ENCODE measurements at places on chromosomes 5 and 9.

- no peak for DNase-seq
Observed at GRCh38 chr9:2059274-2059929, 44.3 kb downstream of the SMARCA2 start.

GRCh38 chr9:122219856-122220672 lies 8.7 kb downstream of the LHX6 start:
- DNase-seq = no peak

- DNase-seq = no peak
Observed at GRCh38 chr9:105647595-105648349, 14.5 kb upstream of the TAL2 start.

GRCh38 chr5:134545070-134545868 lies 19.8 kb downstream of the JADE2 start:
- peak; percentile 57 for DNase-seq

DNA sequence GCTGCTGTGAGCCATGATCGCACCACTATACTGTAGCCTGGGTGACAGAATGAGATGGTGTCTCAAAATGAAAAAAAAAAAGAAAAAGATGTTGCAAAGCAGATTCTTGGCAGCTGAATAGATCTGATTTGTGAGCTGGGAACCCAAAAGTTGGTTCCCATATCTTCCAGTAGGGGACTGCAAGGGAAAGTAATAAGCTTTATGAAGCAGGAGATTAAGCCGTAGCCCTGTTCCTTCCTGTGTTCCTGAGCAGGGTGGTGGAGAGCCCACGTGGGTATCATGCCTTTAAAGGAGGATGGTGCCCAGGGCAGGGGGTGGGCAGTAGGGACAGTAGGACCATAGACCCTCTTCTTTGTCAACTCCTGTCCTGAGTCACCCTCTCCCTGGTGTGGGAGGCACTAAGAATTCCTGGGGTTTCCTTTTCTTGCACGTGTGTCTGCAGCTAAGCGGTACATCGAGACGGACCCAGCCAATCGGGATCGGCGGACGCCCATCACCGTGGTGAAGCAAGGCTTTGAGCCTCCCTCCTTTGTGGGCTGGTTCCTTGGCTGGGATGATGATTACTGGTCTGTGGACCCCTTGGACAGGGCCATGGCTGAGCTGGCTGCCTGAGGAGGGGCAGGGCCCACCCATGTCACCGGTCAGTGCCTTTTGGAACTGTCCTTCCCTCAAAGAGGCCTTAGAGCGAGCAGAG lies 37.9 kb downstream of the STOM start:
- no peak for DNase-seq

DNA sequence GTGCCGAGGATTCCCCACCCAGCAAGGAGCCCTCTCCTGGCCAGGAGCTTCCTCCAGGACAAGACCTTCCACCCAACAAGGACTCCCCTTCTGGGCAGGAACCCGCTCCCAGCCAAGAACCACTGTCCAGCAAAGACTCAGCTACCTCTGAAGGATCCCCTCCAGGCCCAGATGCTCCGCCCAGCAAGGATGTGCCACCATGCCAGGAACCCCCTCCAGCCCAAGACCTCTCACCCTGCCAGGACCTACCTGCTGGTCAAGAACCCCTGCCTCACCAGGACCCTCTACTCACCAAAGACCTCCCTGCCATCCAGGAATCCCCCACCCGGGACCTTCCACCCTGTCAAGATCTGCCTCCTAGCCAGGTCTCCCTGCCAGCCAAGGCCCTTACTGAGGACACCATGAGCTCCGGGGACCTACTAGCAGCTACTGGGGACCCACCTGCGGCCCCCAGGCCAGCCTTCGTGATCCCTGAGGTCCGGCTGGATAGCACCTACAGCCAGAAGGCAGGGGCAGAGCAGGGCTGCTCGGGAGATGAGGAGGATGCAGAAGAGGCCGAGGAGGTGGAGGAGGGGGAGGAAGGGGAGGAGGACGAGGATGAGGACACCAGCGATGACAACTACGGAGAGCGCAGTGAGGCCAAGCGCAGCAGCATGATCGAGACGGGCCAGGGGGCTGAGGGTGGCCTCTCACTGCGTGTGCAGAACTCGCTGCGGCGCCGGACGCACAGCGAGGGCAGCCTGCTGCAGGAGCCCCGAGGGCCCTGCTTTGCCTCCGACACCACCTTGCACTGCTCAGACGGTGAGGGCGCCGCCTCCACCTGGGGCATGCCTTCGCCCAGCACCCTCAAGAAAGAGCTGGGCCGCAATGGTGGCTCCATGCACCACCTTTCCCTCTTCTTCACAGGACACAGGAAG lies 120.2 kb downstream of the RGS3 start:
- no peak for DNase-seq

DNA sequence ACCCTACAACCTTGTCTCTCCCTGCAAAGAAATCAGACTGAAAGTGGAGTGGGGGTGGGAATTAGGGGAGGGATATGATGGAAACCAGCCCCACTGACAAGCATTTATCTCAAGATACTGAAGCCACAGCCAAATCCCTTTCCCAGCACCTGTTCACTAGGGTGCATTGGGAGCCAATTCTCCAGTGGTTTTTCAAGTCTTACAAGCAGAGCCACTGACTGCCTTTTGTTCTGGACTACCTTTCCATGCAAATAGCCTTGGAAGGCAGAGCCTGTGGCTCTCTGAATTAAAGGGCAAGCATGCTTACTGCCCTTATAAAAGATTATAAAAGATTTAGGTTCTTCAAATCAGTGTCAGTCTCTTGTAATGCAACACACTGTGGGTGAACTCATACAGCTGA lies 8.8 kb upstream of the GGTA1 start:
- no peak for DNase-seq

GRCh38 chr9:93058355-93059010 lies at the start of gene SUSD3:
Gene SUSD3 (plus strand): TSS chr9:93058701. CDS start chr9:93058743, 42 bp downstream.
- DNase-seq = peak; percentile 30

GRCh38 chr5:158838781-158839180 lies 260.9 kb downstream of the EBF1 start:
- DNase-seq = no peak

Data from posterior cingulate gyrus (tissue), 11 donors.